ENCODE measurements at places on chromosomes 13 and 19. TPM values are rescaled to one million over a fixed set of nuclear protein-coding genes. Genes with fewer than 3 reads are reported as not detected.

DNA sequence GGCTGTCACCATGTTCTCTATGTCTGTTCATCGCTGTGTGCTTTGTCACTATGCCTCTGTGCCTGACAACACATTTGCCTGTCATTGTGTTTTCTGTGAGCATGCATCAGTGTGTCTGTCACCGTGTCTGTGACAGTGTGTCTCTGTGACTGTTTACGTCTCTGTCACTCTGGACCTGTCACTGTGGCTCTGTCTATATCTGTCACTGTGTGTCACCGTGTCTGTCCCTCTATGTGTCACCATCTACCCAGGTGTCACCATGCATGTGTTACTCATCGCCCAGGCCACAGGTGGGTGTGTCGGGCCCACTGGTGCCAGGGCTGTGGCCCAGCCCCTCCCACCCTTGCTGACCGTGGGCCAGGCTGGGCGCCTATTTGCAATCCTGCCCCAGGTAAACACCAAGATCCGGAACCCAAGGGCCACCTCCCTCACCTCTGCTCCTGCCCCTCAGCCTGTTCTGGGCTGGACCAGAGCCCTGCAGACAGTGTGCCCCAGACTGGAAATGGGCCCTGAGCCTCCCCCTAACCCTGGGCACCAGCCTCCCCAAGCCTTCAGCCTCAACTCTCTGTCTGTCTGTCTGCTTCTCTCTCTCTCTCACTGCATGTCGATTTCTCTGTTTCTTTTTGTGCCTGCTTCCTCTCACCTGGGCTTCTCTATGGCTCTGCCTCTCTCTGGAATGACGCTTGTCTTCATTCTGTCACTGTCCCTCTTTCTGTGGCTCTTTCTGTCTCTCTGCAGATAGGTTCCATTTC lies 7.7 kb downstream of the IRF2BP1 start:
- no peak for DNase-seq

- DNase-seq: no peak
Observed at GRCh38 chr13:33403807-33404362, 118.3 kb upstream of the STARD13 start.

DNA sequence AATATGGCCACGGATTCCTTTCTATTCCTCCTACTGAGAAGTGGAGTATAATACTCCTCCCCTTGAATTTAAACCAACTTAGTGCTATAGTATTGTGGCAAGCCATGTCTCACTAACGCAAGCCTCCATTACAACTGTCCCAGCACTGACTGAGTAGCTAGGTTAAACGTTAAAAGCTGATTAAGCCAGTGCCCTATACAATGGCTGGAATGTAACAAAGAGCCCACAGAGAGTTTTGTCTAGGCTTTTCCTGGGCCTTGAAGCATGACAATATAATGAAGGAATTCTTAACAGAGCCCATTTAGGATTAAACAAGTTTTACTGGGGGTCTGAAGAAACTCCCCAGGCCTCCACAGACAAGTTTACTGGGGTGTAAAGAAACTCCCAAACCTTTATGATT lies 254.5 kb upstream of the DACH1 start:
- DNase-seq: no peak

DNA sequence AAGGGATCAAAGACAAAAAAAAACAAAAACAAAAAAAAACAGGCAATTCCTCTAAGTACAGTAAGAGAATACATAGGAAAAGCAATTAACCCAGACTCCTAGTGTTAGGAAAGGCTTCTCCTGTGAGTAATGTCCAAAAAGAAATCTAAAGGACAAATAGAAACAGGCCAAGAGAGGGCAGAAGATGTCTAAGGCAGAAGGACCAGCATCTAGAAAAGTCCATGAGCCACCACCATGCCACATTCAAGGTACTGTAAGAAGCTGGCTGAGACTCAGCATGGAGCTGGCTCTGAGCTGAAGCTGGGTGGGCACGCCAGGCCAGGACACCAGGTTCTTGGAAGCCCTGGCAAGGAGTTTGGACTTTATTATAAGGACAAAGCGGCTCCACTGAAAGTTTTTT lies 118.1 kb upstream of the FRY start:
- no peak for DNase-seq

DNA sequence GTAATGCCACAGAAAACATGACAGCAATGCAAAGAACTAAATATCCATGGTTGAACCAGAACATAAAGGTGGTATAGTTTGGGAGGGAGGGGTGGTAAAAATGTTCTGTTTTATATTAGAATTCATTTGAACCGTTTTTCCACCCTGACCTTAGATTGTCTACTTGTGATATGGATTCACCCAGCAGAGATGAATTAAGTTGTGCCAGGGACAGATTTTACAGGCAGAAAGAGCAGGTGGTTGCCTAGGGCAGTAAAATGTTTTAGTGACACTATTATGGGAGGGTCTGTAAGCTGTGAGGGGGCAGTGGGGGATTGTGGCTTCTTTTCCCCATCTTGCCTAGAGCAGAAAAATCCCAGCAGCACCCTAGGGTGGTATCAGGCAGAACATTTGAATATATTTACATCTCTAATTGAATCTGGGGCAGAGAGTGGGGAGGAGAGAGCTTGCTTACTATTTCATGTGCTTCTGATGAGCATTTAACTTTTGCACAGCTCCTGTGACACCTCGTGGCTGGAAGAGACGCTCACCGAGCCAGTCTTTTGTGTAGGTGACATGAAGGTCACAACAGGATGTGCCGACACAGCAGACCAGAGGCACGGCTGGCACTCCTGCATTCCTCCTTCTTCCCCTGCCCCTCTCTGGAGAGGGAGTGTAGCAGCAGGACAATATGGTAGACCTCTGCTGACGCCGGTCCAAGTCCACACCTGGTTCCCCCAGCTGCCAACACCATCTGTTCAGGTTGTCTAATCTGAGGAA lies 452.3 kb downstream of the IRS2 start:
- DNase-seq: no peak

GRCh38 chr13:41492432-41493260 lies 35.3 kb downstream of the RGCC start:
- no peak for DNase-seq

- DNase-seq: no peak
Observed at GRCh38 chr13:76809389-76809788, 76.8 kb downstream of the KCTD12 start.

DNA sequence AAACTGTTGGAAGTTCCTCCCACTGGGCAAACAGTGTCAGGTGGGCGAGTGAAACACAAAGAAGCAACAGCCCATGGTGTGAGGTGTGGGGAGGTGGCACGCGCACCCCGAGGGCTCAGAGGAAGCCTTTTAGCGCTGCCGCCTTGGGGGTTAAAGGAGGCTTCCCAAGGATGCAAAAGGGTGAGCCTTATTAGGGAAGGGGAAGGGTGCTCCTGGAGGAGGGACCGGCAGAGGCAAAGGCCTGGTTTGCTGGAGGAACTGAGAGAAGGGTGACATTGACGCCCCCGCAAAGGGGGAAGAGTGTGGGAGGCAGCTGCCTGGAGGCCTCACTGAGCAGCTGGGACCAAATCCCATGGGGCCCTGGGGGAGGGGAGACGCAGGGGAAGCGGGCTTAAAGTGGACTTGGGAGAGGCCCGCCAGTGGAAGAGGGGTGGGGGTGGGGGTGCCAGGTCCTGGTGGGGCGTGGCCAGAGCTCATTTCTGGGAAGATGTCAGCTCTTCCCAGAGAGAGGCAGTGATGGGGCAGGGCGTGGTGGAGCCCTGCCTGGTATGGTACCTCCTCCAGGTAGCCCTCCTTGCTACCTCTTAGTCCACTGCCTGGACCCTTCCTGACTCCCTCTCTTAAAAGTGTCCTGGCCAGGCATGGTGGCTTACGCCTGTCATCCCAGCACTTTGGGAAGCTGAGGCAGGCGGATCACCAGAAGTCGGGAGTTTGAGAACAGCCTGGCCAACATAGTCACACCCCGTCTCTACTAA lies 12.0 kb upstream of the FCHO1 start:
- no peak for DNase-seq

DNA sequence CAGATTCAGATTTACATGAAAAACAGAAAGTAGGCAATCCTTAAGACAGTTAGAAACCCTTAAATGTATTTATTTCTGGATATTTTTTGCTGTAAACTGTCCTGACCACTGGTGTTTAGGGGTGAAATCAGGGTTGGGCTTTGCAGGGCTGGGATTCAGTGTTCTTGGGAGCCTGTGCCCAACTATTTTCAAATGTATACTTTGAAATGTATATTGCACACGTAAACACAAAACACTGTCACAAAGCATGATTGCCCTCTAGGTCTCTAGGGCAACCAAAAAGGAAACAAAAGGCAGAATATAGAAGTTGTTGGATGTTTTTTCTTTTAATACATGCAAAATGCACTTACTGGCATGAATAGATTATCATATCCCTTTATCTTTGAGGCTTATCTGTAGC lies 1185.4 kb downstream of the DIAPH3 start:
- DNase-seq: no peak

- no peak for DNase-seq
Observed at GRCh38 chr13:99481366-99481765, 19.9 kb upstream of the TM9SF2 start.

DNA sequence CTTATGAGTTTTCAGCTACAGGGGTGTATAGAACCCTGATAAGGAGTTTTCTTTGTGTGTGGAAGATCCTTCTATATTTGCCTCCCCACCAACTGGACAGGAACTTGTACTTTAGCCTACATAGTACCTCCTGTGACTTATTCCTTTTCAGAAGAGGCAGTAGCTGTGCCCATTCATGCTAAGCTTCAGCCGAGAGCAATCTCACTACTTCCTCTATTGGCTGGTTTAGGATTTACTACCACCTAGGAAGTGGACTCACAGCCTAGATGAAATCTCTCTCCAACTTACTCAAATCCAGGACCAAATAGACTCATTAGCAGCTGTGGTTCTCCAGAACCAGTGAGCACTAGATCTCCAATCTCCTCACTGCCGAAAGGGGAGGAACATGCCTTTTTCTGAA lies 2.3 kb upstream of the REX1BD start:
- DNase-seq: no peak

- DNase-seq: no peak
Observed at GRCh38 chr19:29404951-29405727, 120.7 kb upstream of the VSTM2B start.

- peak; percentile 94 for DNase-seq
Observed at GRCh38 chr13:74575729-74576125, 441.5 kb upstream of the KLF12 start.

GRCh38 chr19:13381827-13382632 lies 124.2 kb downstream of the CACNA1A start:
- DNase-seq: no peak

DNA sequence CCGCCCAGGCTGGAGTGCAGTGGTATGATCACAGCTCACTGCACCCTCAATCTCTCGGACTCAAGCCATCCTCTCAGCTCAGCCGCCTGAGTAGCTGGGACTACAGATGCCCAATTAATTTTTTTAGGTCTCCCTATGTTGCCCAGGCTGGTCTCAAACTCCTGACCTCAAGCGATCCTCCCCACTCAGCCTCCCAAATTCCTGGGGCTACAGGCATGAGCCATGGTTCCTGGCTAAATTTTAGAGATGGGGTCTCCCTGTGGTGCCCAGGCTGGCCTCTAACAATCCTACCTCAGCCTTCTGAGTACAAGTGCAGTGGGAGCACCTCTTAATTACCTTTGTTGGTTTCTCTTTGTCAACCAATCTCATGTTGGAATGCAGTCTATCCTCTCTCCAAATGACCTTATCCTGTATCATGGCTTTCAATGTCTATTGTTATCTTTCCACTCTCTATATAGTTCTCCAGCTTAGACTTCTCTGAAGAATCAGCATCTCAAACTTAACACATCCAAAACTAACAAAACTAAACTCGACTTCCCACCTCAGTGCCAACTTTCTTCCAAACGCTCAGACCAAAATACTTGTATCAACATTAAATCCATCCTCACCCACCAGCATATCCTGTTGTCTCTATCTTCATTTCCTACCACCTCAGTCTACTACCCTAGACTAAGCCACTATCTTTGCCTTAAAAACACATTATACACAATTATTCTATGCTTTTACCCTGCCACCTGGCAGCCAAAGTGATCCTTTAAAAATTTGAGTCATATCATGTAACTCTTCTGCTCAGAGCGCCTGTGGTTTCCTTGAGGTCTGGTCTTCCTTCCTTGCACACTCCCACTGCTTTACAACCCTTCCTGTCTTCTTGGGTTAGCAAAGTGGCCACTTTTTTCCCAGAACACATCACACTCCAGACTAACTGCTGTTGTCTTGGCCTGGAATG lies 6.7 kb downstream of the TPT1 start:
- DNase-seq: no peak

DNA sequence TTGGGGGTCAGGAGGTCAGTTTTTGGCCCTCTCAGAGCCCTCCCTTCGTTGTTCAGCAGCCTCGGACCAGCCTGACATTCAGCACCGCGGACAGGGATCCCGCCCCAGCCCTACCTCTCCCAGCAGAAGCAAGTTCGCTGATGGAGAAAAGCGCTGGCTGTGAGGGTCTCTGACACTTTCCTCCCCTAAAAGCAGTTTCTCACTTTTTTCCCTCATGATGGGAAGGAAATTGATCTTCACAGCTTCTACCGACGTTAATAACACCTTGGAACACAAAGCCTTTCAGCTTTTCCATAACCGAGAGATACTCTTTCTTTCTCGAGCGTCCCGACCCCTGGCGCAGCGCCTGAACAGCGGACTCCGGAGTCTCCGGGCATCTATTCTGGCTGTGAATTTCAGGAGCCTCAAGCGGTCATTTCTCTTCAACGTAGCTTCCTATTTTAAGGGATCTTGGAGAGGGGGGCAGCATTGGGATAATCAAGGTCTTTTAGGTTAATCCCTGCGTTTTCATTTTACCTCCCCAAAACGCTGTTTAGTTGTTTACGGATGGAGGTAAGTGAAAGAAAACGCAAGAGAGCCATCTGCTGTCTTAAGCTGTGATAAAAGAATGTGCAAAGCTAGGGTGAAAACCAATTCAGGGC lies 467.2 kb downstream of the ITGBL1 start:
- no peak for DNase-seq

- DNase-seq: no peak
Observed at GRCh38 chr19:5719274-5719960, 529 bp downstream of the LONP1 start.

CCDC61 gene
- total RNA-seq: 10.4 TPM

ANGPTL4 gene
- 4.1 TPM for total RNA-seq

SMIM44 gene
- total RNA-seq: not detected

SELENOV gene
- not detected for total RNA-seq

METTL21C gene
- not detected for total RNA-seq

PRDX2 gene
- 595 TPM for total RNA-seq

TPTE2 gene
- not detected for total RNA-seq
